Stimulated activated CD4-positive, alpha-beta T cell treated with anti-CD3 and anti-CD28 coated beads, Interleukin-4, amount 100 ng/mL, for 24 hours (primary cell): ENCODE measurements at places on chromosomes 12 and 14.

DNA sequence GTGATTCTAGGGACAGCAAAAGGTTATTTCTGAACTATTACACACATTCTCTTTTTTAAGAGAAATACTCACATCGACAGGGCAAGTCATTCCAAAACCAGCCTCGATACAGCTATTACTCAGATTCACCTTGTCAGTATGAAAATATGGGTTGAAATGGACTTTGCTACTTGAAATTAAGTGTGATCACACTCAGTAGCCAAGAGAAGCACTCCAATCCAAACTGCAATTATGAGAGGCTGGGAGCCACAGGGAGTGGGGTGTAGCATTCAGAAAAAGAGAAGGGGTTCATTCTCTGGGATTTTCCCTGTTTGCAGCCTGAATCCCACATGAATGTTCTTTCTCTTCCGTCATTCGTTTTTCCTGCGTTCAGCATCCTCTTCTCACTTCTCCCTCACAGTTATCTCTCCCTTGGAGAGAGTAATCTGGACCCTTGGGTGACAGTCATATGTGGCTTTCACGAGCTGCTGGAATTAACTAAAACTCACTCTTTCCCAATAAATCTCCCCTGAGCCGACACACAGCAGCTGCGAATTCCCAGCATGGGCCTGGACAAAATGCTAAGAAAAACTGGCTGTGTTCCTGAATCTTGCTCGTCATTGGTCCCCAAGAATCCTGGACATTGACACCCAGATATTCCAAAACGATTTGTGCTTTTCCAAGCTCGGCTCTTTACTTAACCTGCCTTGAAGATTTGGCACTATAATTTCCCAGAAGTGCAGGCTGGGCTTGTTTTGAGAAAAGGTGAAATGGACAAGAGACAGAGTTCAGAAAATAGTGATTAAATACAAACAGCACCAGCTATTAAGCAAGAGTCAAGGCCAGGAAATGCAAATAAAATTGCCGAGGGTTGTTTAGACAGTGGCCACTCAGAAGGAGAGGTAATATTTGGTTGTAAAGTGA is 199.5 kb upstream of the PLEKHG7 start:
- DNase-seq: peak; percentile 53

DNA sequence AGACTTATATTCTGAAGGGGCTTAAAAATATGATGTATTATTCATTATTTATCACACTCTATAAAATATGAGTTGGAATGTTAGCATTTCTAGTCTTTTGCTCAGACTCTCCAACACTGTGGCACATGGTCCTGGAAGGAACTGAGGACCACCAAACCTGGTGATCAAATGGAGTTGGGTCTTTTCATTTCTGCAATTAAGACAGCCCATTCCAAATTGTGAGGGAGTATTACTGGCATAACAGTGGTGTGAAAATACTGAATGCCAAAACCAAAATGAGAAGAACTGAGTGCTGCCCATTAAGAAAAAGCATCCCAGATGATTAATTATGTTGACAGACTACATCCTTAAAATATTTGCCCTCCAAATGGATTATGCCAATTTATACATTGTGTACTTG is 90.8 kb downstream of the NPAS3 start:
- DNase-seq: no peak

DNA sequence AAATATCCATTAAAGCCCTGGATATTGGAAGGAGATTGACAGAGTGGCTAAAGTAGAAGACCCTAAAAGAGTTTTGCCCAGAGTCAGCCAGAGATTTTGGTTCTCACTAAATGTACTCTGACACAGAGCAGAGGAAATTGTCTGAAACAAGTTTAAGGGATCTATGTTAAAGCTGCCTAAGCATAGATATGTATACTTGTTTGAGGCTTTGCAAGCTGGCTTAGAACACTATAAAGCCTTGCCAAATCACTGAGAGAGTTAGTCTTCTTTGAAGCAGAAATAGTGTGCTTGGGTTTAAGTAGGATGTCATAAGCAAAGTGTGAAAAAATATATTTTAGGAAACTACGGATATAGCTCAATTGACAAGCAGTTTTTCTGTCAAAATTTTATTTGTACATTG is 653.5 kb downstream of the FSCB start:
- DNase-seq: no peak

- no peak for DNase-seq
Measured at GRCh38 chr12:56169229-56169759, 11.1 kb downstream of the MYL6 start.

- DNase-seq: peak; percentile 27
Measured at GRCh38 chr14:20757965-20758364, 10.2 kb upstream of the EDDM3B start.

- no peak for DNase-seq
Measured at GRCh38 chr12:87441511-87441910, 587.7 kb downstream of the C12orf50 start.

- DNase-seq: peak; percentile 13
Measured at GRCh38 chr12:132559652-132560363, 50.6 kb downstream of the LRCOL1 start.

GRCh38 chr12:100567945-100568344 is 5.5 kb upstream of the GAS2L3 start:
- DNase-seq: no peak

DNA sequence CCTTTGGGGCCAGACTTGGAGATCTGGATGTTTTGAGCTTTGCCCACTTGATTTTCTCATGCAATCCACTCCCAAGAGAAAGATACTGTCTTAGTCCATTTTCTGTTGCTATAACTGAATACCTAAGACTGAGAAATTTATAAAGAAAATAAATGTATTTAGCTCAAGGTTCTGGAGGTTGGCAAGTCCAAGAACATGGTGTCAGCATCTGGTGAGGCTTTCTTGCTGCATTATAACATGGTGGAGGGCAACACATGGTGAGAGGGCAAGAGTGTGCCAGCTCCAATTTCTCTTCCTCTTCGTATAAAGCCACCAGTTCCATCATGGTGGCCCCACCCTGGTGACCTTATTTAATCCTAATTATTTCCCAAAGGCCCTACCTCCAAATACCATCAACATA is 39.6 kb upstream of the NFKBIA start:
- no peak for DNase-seq
